ENCODE measurements at places on chromosomes 12 and 14.

- peak; percentile 35 for DNase-seq
Measured at GRCh38 chr12:12357719-12358461, 1.0 kb downstream of the BORCS5 start.

- DNase-seq, result no peak
Measured at GRCh38 chr12:114919479-114919878, 235.5 kb upstream of the TBX3 start.

GRCh38 chr14:33271891-33272290 is 333.2 kb downstream of the NPAS3 start:
- DNase-seq, result no peak

GRCh38 chr12:119180380-119181040 is 1.8 kb downstream of the HSPB8 start:
- no peak for DNase-seq

DNA sequence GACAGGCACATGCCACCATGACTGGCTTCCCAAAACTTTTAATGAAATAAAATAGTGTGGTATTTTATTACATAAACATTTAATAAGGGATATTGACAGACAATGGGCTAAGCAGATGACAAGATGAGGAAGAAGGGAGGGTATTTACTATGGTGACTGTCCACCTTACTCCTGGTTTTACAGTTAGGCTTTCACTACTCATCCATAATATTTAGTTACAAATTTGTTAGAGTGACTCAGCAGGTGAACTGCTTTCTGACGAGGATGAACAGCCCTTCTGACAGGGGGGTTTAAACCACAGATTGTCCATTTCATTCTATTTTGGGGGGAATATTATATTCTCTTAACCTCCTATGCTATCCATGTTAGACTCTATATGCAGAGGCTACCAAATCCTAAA is 3.6 kb upstream of the PALS1 start:
- DNase-seq, result no peak

- no peak for DNase-seq
Measured at GRCh38 chr12:6964605-6965025, 5.8 kb downstream of the PHB2 start.

- peak; percentile 60 for DNase-seq
Measured at GRCh38 chr14:101961011-101961721, 3.2 kb upstream of the DYNC1H1 start.

GRCh38 chr14:91358654-91359220 is 58.9 kb downstream of the CCDC88C start:
- peak; percentile 64 for DNase-seq

- no peak for DNase-seq
Measured at GRCh38 chr12:100913872-100914592, 119.5 kb downstream of the ANO4 start.

GRCh38 chr14:92558319-92558718 is 44.7 kb downstream of the RIN3 start:
- no peak for DNase-seq

DNA sequence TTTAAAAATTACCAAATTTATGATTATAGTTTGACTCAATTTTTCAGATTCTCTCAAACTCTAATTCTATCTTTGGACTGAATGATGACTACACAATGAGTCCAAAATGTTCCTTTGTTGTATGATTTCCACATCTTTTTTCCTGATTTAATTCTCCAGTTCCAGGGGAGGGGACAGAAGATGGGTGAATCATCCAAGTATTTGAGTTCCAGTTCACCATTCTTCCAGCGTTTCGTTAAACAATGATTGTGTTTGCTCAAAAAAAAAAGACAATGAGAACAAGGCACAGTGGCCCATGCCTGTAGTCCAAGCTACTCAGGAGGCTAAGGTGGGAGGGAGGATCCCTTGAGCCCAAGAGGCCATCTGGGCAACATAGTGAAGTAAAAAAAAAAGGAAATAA is 23.8 kb downstream of the BAZ1A start:
- DNase-seq, result peak; percentile 7

DNA sequence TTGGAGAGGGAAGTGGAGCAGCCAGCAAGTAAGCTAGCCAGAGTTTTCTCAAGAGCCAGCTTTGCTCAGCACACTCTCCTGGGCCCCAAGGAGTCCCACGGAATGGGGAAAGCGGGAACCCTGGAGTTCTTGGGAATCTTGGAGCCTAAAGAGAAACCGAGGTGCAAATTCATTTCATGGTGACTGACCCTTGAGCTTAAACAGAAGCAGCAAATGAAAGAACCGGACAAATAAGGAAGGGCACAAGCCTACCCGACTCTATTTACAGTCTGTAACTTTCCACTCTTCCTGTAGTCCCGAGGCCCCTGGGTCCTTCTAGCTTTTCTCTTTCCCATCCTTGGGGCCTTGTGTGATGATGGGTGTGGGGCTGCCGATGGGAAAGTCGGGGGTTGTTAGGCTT is 18.1 kb upstream of the TIGAR start:
- DNase-seq, result no peak

- DNase-seq, result no peak
Measured at GRCh38 chr14:23697680-23698079, 61.5 kb downstream of the DHRS2 start.

DNA sequence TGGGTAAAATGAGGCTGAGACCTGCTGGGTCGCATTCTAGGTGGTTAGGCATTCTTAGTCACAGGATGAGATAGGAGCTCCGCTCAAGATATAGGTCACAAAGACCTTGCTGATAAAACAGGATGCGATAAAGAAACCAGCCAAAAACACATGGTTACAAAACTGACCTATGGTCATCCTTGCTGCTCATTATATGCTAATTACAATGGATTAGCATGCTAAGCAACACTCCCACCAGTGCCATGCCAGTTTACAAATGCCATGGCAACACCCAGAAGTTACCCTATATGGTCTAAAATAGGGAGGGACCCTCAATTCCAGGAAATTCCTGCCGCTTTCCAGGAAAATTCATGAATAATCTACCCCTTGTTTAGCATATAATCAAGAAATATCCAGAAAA is 132.4 kb downstream of the BRMS1L start:
- DNase-seq, result no peak

GRCh38 chr14:89296281-89296745 is 120.7 kb downstream of the FOXN3 start:
- no peak for DNase-seq

GRCh38 chr12:32400866-32401265 is 1.5 kb downstream of the FGD4 start:
- no peak for DNase-seq

DNA sequence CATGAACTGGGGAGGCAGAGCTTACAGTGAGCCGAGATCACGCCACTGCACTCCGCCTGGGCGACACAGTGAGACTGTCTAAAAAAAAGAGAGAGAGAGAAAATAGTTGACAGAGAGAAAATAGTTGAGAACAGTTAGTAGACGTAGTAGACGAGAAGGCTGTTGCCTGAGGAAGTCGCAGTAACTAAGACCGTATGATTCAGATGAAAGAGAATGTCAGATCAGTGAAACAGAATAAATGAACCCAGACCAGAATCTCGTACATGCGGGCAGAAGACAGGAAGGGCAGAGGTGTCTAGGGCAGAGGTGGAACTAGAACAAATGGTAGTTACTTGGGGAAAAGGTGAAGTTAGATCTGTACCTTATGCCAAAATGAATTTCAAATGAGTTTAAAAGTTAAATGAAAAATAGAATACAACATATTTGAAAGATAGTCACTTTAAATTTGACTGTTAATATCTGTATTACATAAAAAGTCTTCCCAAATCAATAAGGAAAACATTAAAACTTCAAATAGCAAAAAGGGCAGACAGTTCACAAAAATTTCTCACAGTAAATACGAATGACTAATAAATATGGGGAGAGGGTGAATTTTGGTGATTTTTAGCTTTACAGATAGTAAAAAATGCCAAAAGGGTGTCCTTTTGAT is 17.7 kb downstream of the MDM2 start:
- DNase-seq, result no peak

- no peak for DNase-seq
Measured at GRCh38 chr12:87796961-87797516, 232.2 kb downstream of the C12orf50 start.

GRCh38 chr14:54209511-54210250 is 187.1 kb upstream of the CDKN3 start:
- peak; percentile 53 for DNase-seq

GRCh38 chr12:69046363-69046762 is 113.4 kb upstream of the CPM start:
- no peak for DNase-seq

DNA sequence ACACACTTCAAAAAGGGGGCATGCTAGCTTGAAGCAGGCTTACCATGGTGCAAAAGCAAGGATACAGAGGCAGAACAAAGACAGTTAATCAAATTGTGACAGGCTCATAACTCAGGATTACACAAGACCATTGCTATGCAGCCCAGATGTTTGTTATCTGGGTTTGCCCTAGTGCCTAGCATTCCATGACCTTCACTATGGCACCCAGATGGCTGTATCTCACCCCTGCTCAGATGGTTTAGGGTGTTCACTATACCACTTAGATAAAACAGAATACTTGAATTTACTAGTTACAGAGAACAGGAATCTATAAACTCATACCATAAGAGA is 56.2 kb downstream of the SDR9C7 start:
- DNase-seq, result no peak

GRCh38 chr12:89016970-89017778 is 335.1 kb downstream of the DUSP6 start:
- peak; percentile 74 for DNase-seq

Data from mammary epithelial cell (primary cell).